PC-3 (cell line): ENCODE measurements at places on chromosomes 5 and 9.

GRCh38 chr9:29806937-29807618 lies 2233.8 kb upstream of the C9orf72 start:
- no peak overlapping the region for H3K4me3 ChIP-seq
- peaks cover 5% of the 10 kb centered on the region; the same call in 1 of the 2 replicates for H3K27me3 ChIP-seq
- H3K4me1 ChIP-seq: no peaks in the 10 kb centered on the region
- no peaks in the 10 kb centered on the region for H3K36me3 ChIP-seq
- peak; percentile 15 for DNase-seq

DNA sequence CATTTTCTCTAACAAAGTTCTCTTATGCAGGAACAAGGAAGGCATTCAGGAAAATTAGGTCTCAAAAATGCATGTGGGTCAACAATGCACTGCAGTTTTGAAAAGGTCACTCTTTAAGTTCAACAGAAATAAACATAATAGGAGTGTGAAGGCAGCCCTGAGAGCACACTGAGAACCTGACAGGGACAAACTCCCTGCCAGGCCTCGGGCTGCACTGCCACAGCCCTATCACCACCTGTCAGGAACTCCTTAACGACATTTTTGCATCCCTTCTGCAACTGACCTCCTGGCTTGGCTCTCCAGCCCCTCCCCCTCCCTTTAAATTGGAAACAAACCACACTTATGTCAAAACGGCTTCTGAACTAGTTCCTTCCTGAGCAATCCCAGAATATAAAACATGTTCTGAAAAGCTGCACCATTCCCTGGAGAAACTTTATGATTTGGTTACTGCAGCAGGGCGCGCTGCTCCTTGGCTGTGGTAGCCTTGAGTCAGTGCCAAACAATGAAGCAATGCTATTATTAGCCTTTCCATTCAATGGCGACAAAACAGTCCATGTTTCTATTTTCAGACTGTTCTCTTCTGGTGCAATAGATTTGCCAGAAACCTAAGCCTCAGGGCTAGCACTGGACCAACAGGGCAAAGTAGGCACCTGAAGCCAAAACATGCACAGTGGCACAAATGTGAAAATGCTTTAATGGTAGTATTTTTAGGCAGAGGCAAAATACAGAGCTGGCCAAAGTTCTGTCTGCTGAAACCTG lies 160.1 kb upstream of the ZNF608 start:
- DNase-seq: peak; percentile 27
- H3K36me3 ChIP-seq: no peaks in the 10 kb centered on the region

GRCh38 chr5:133969654-133970324 lies 1.4 kb upstream of the C5orf15 start:
- H3K4me1 ChIP-seq: peaks cover 11% of the 10 kb centered on the region
- H3K27me3 ChIP-seq: no peaks in the 10 kb centered on the region
- H3K36me3 ChIP-seq: peaks cover 17% of the 10 kb centered on the region

- H3K27me3 ChIP-seq: no peaks in the 10 kb centered on the region
- no peak overlapping the region for H3K4me3 ChIP-seq
- DNase-seq: no peak
- H3K36me3 ChIP-seq: no peaks in the 10 kb centered on the region
Measured at GRCh38 chr9:130181678-130182380, 9.6 kb downstream of the NCS1 start.

GRCh38 chr5:81317536-81317935 lies 16.1 kb downstream of the ZCCHC9 start:
- DNase-seq: no peak
- no peak overlapping the region for H3K4me3 ChIP-seq
- H3K4me1 ChIP-seq: no peaks in the 10 kb centered on the region
- no peak overlapping the region for H3K27ac ChIP-seq
- no peaks in the 10 kb centered on the region; the same call in 1 of the 2 replicates for H3K36me3 ChIP-seq

- no peaks in the 10 kb centered on the region for H3K4me1 ChIP-seq
- no peak for DNase-seq
- no peak overlapping the region for H3K27ac ChIP-seq
- no peak overlapping the region for H3K4me3 ChIP-seq
- no peaks in the 10 kb centered on the region for H3K27me3 ChIP-seq
Measured at GRCh38 chr5:104556957-104557356, 994.4 kb upstream of the NUDT12 start.

- no peaks in the 10 kb centered on the region for H3K36me3 ChIP-seq
- H3K4me3 ChIP-seq: no peak overlapping the region
- DNase-seq: no peak
- H3K27ac ChIP-seq: 0 out of 2 replicates have a peak overlapping the region, but pooled peaks have one; percentile 29
- no peaks in the 10 kb centered on the region for H3K27me3 ChIP-seq
Measured at GRCh38 chr9:134413112-134413715, 87.0 kb downstream of the RXRA start.

- DNase-seq: no peak
- H3K27me3 ChIP-seq: no peaks in the 10 kb centered on the region
- peaks cover 45% of the 10 kb centered on the region for H3K4me1 ChIP-seq
- no peak overlapping the region for H3K27ac ChIP-seq
Measured at GRCh38 chr9:137194909-137195308, 5.6 kb downstream of the TPRN start.

DNA sequence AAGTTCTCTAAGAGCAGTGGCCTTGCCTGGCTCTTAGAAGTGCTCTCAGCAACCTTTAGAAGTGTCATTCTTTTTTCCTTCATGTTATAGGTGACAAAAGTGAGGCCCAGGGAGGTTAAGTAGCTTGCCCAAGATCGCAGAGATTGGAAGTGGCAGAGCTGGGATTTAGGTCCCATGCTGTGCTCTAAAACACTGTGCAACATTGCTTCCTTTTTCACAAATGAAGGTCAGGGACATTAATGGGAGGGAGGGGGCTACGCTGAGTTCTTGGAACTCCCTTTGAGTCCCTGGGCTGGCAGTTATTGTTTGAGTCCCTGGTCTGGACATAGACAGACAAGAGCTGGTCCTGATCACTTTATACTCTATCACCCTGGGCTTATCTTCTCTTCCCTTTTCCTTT lies 45.3 kb downstream of the PAM start:
- no peaks in the 10 kb centered on the region for H3K27me3 ChIP-seq
- H3K4me1 ChIP-seq: peaks cover 9% of the 10 kb centered on the region; the same call in 1 of the 2 replicates
- no peaks in the 10 kb centered on the region for H3K36me3 ChIP-seq
- no peak overlapping the region for H3K27ac ChIP-seq
- H3K4me3 ChIP-seq: no peak overlapping the region

GRCh38 chr9:113588242-113588810 lies 124.8 kb downstream of the RGS3 start:
- no peak overlapping the region for H3K4me3 ChIP-seq
- peaks cover 13% of the 10 kb centered on the region for H3K36me3 ChIP-seq
- H3K4me1 ChIP-seq: peaks cover 1% of the 10 kb centered on the region; the same call in 1 of the 2 replicates

- H3K27me3 ChIP-seq: no peaks in the 10 kb centered on the region
- H3K27ac ChIP-seq: no peak overlapping the region
- H3K4me3 ChIP-seq: no peak overlapping the region
- H3K4me1 ChIP-seq: no peaks in the 10 kb centered on the region
- no peak for DNase-seq
Measured at GRCh38 chr5:105288946-105289345, 1726.4 kb upstream of the NUDT12 start.

- H3K36me3 ChIP-seq: no peaks in the 10 kb centered on the region
- H3K4me3 ChIP-seq: no peak overlapping the region
- no peaks in the 10 kb centered on the region for H3K27me3 ChIP-seq
- H3K27ac ChIP-seq: no peak overlapping the region
- H3K4me1 ChIP-seq: no peaks in the 10 kb centered on the region
- DNase-seq: no peak
Measured at GRCh38 chr9:76313771-76314170, 80.5 kb downstream of the RFK start.

GRCh38 chr5:122099060-122099790 lies 21.2 kb upstream of the LOX start:
- no peaks in the 10 kb centered on the region for H3K36me3 ChIP-seq
- H3K4me1 ChIP-seq: peaks cover 8% of the 10 kb centered on the region
- DNase-seq: peak; percentile 79
- no peak overlapping the region for H3K4me3 ChIP-seq

GRCh38 chr9:10045598-10045997 lies 567.2 kb downstream of the PTPRD start:
- H3K4me3 ChIP-seq: no peak overlapping the region
- H3K27ac ChIP-seq: no peak overlapping the region
- no peaks in the 10 kb centered on the region for H3K27me3 ChIP-seq
